ENCODE measurements at places on chromosomes 4 and X.

DNA sequence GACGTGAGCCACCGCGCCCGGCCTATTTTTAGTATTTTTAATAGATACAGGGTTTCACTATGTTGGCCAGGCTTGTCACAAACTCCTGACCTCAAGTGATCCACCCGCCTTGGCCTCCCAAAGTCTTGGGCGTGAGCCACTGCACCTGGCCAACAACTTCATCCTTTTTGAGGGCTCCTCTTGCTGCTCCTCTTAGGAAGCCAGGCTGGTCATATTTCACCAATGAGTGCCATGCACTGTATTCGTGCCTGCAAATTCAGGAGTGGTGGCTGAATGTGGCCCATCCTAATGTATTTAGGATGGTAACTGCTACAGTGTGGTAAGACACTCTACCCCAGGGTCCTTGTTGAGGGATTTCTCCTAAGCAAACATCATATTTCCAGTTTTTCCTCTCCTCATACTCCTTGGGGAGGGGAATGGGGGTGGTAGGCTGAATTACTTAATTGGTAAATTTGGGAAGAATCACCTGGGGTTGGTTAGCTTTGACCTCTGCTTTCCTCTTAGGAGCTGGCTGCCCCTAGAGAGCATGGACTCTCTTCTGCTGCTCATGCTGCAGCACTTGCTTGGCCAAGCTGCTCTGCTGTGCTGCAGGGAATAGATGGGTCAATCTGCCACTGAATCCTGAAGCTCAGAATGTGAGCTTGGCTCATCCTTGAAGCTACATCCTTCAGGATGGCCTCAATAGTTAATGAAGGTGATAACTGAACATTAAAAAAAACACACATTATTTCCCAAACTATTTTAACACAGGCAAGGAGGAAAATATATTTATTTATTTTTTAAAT is 167.4 kb downstream of the HS3ST1 start:
- DNase-seq: no peak

DNA sequence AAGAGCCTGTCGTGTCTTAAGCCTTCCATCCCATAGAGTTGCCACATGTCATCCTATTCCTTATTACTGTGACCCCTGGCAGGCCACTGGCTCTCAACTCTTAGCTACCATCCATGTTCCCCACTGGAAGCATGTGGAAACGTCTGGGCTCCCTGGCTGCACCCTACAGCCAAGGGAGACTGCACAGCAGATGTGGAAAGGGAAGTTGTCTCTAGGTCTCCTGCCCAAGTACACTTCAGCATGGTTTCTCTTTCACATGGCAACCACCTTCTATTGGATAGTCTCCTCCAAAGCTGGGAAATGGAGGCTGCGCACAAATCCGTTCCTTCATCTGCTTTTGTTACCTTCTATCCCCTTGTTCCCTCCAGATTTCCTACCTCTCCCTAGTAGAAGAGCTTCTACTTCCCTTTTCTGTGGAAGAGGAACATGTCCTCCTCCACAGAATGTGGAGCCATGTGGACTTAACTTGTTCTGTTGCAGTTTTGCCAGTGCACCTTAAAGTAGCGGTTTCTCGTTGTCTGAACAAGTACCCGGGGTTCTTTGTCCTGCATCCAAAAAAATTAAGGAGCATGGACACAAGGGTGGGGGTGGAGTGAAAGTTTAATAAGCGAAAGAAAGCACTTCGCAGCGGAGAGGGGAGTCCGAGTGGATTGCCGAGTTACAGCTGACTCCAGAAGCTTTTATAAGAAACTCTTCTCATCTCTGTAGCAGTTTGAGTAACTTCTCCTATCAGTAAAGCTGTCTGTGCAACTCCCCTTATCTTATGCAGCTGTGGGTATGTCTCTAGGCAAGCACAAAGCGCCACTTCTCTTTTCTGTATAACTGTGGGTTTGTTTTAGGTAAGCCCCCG is 52.5 kb downstream of the HMGB2 start:
- no peak for DNase-seq

DNA sequence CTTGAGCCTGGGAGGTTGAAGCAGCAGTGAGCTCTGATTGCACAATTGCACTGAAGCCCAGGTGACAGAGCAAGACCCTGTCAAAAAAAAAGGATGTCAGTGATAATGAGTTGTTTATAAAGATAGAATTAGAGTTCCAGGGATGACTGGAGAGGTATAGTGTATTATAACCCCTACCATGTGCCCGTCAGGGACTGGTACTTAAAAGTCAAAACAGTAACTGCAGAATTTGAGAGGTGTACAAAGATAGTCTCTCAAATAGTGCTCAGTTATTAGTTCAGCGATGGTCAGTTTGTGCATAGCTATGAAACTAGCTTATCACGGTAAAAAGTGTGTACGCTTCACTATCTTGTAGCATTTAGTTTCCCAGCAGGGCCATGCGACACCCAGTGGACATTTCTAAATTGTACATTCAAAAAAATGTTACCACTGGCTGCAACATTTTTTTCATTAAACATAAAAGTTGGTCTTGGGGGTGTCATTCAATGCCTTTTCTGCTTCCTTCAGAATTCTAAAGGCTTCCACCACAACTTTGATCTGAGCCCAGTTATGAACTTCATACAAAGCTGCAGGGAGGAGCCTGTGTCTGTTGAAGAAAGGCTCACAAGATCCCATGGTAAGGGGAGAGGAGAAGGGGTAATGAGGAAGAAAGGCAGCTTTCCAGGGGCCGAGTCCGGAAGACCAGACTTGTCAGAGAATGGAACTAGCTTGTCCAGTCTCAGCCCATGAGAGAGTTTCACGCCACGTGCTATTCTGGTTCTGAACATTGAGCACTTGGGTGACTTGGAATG is 9.2 kb upstream of the GYG2 start:
- no peak for DNase-seq

DNA sequence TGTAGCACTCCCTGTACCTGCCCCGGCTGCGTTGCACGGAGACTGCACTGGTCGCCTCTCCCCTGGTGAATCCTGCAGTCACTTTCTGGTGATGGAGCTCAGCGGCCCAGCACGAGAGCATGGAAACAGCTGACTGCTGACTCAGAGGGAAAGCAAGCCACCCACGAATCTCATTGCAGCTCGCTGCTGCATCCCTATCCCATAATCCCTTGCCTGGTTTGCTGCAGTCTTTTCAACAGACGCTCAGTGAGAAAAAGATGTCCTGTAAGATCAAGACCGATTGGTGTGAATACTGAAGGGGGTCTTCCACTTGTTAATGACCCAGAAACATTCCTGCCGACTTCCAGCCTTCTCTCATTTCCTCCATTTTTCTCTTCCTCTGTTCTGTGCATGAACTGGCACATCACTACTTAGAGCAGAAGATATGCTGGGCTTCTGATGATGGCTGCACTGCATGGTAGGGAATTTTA is 52.9 kb downstream of the TRIM2 start:
- peak; percentile 30 for DNase-seq

GRCh38 chrX:9749146-9749692 is 16.4 kb downstream of the GPR143 start:
- no peak for DNase-seq

- DNase-seq: no peak
Observed at GRCh38 chr4:149801416-149801815, 14.2 kb downstream of the IQCM start.

DNA sequence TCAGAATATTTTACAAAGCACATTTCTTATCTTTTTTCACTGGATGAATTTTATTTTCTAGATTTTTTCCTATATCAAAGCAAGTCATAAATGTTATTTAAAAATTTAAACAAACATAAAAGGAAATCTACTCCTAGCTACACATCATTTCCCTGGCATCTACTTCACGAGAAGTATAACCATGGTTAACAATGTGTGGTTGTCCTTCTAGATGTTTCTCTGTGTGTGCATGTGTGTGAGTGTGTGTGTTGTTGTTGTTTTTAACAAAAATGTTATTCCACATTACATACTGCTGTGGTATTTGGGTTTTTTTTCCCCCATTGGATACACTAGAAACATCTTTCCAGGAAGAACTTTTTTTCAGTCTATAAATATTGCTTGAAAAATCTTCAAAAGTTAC is 103.1 kb downstream of the CHIC2 start:
- DNase-seq: no peak

DNA sequence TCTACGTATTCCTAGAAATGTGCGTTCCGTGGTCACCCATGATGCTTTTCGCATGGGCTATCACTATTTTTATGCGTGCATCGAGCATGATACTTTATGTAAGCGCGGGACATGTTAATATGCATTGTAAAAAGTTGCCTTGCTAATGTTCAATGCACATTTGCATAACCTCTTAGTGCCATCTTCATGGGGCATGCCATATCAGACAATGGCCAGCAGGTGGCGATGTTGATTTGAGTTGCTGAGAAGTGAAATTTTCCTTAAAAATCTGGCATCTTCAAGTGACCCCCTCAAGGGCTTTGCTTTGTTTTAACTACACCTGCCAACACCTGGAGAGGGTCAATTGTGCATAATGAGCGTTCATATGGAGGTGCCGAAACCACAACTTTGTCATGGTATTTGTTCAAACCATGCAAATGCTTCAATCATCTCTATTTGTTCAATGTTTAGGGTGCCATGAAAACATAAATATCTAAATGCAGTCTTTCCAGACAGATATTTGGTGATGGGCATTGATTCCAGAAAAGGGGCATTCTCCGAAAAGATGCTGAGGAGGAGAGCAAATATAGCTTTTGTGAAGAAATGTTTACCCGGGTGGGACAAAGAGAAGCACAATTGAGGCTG is 833.9 kb upstream of the PRKX start:
- DNase-seq: peak; percentile 3

DNA sequence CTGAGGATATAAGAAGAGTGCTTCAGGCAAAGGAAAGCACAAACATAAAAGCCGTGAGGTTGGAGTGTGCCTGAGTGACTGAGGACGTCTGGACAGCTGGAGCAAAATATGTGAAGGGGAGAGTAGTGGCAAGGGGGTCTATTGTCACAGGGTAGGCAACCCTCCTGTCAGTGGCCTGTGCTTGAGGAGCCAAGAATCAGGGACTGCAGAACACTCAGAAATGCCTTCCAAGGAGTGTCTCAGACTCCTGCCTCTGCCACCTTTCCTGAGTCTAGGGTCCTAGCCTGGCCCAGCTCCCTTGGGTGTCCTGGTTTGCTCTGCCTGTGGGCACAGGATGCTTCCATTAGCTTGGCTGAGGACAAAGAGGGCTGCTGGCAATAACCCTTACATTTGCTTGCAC is 152.5 kb upstream of the PJA1 start:
- DNase-seq: no peak

DNA sequence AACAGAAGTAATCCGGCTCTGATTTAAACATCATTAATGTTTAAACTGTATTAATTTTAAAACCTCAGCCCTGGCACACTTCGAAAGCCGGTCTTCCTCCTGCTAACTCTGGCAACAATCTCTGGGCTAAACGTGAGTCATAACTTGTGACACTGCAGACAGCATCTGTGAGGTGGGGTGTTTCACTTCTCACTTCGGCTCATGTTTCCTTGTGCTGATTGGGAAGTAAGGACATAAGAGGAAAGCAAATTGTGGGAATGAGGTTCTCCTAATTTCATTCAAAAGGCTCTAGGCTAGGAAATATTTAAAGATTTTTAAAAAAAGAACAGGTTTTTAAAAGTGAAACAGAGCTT is 139.9 kb upstream of the USP9X start:
- DNase-seq: no peak

GRCh38 chr4:123406872-123407271 is 10.3 kb downstream of the SPRY1 start:
- DNase-seq: no peak

DNA sequence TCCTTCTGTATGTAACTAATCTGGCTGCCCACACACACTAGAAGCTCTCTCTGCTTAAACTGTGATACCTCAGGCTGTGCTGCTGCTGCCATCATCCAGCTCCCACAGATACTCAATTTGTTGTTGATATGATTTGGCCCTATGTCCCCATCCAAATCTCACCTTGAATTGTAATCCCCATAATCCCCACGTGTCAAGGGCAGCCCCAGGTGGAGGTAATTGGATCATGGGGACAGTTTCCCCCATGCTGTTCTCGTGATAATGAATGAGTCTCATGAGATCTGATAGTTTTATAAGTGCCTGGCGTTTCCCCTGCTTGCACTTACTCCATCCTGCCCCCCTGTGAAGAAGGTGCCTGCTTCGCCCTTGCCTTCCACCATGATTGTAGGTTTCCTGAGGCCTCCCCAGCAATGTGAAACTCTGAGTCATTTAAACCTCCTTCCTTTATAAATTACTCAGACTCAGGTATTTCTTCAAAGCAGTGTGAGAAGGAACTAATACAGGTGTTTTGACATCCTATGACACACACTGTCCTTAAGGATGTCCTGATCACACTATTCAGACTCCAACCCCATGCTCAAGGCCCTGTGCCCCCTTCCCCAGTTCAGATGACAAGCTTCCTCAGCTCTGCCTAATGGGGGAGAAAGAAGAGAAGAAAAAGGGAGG is 2.9 kb upstream of the ATOH1 start:
- no peak for DNase-seq

GRCh38 chrX:4741024-4741423 is 1027.6 kb upstream of the PRKX start:
- no peak for DNase-seq

GRCh38 chr4:118787844-118788380 is 48.0 kb downstream of the SEC24D start:
- DNase-seq: no peak

DNA sequence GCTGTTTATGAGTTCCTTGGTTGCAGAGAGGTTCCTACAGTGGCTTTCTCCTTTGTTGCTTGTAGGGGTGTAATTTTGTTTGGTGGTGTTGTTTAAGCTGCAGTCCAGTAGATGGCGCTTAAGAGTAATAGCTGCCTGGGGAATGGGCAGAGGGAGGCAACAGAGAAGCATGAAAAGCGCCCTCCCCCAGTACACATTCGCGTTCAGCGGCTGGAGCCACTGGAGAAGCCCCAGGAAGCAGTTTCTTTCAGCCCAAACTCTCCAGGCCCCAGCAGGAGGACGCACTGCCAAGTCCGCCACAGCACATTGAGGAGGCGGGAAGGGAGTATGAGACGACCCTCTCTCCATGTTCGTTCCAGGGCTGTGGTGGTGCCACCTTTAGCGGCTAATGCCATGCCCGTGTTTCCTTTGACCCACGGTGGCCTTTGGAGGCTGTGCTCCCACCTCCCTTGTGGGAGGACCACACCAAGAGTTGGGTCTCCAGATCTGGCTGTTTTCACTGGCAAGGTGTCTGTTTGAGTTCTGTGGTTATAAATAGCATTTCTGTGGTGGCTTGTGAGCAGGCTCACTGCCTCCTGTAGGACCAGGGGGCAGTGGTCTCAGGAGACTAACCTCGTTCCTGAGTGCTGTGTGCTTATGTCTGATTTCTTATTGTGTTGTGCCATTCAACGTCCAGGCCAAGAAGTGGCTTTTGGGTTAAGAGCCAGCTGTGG is 252.3 kb downstream of the ARHGAP10 start:
- DNase-seq: peak; percentile 5

DNA sequence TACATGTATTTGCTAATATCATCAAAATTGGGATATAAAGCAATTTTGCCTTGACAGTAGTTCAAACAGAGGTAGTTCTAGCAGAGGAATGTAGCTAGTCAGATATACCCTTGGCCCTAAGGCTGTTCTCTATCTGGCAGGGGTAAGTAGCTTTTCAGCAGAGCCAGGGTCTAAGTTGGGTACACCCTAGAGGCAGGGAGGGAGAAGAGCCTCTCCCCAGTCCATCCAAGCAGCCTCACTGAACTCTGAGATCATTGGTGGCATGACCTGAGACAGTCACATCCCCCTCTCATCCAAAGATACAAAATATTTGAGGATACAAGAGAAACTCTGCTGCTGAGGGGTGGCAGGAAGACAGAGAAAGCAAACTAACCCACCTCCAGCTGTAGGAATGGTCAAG is 343.7 kb downstream of the DHX15 start:
- DNase-seq: no peak

- DNase-seq: no peak
Observed at GRCh38 chrX:66021765-66022631, 17.9 kb downstream of the VSIG4 start.

GRCh38 chr4:20995610-20996009 is 295.4 kb downstream of the PACRGL start:
- DNase-seq: no peak

GRCh38 chr4:47415719-47416118 is 47.8 kb downstream of the COMMD8 start:
- DNase-seq: no peak
